ENCODE measurements at places on chromosomes 1 and 21.

- DNase-seq = no peak
Observed at GRCh38 chr1:225835856-225836255, 25.9 kb downstream of the EPHX1 start.

DNA sequence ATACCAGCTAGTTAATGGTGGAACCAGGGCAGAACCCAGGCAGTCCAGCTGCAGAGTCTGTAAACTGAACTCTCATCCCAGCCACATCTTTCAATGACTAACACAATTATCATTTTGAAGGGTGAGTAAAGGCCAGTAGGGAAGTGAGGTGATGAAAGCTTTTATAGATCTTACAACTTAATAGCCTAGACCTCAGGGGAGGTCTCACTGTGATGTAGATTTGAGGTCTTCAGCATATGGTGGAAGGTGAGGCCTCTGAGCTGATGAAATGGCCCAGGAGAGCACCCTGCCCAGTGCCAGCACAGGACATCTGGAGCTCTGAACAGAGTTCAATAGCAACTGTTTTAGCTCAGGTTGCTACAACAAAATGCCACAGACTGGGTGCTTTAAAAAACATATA, 44.8 kb upstream of the POU2F1 start:
- DNase-seq = no peak

DNA sequence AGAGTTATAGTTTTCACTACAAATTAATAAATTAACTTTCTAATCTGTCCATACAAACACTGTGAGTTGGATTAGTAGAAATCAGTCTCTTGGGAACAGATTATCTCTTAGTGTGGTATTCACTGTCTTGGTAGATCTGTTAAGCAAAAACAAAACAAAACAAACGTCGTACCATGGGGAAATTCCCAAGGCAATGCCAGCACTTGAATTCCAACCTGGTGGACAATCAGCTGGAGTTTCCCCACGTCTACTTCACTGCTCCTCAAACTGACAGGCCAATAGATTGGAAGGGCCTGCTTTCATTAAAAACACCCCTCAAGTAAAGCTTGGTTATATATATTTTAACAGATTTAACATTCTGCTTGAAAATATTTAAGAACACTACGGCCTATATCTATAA, 31.9 kb downstream of the GDAP2 start:
- no peak for DNase-seq

- DNase-seq = no peak
Observed at GRCh38 chr1:180266275-180267210, 36.5 kb downstream of the LHX4 start.

DNA sequence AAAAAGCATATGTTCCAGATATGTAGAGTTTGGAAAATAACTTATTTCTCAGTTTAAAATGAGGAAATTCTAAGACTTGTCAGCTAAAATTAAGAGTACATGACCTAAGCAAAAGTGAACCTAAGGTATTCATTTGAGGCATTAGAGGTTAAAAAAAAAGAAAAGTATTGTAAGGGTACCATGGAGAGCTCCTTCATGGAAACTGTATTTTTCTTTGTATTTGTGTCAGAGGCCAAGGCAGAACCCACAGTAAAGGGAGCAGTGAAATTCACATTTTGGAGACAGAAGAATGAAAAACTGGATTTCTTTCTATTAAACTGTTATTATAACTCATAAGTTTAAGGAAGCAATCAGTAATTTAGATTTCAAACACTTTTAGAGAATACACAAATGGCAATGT, 1494.8 kb downstream of the KCNT2 start:
- no peak for DNase-seq

Measured in caudate nucleus (tissue), 63 donors.